ENCODE measurements at places on chromosomes 7 and 10. TPM values are rescaled to one million over a fixed set of nuclear protein-coding genes. Genes with fewer than 3 reads are reported as not detected.

HGF gene
- not detected for total RNA-seq

DNA sequence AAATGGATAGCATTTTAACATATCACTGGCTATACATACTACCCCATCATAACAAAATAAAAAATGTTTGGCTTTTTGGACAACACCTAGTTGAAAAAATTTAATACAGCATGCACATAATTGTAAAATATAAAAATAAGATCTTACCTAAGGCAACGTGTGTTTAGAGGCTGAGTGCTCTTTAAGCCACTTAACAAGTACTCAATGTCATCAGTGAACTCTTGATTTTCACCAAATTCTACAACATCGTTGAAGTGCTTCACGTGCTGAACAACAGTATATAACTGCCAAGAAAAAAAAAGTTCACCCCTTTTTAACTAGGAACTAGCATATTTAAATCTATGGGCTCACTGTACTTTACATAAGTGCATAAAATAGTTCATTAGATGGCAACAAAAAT lies 49.5 kb downstream of the WAPL start:
- DNase-seq, result no peak

GRCh38 chr7:29478226-29478625 lies 85.4 kb upstream of the PRR15 start:
- no peak for DNase-seq

- no peak for DNase-seq
These were observed 63.6 kb downstream of the GPR37 start for GRCh38 chr7:124701955-124702354.

- DNase-seq, result no peak
These were observed 258.2 kb upstream of the NPY start for GRCh38 chr7:24025765-24026164.
